CD4-positive, alpha-beta T cell treated with Interleukin-17A for 1 hour (primary cell): ENCODE measurements at places on chromosomes 1 and 21.
A peak's percentile ranks its signal among the peaks of the same experiment; 100 is the strongest.

- DNase-seq: no peak
Observed at GRCh38 chr1:243471754-243472745, 216.2 kb downstream of the SDCCAG8 start.

DNA sequence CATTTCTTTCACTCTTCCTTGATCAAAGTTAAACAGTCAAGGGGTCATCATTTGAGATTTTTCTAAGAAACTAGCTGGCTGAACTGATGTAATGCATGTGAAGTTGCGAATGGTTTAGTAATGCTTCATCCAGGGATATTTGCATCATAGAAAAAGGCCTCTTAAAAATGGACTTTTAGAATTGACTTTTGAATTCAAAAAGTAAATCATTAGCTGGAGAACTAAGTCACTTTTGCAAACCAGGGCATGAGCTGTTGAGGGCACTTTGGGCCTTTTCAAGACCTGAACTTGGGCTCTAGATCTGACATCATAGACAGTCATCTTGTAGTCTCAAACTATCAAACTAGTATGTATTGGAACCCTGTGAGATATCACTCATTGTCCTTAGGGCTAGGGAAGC is 85.0 kb downstream of the GRIK1 start:
- no peak for DNase-seq

DNA sequence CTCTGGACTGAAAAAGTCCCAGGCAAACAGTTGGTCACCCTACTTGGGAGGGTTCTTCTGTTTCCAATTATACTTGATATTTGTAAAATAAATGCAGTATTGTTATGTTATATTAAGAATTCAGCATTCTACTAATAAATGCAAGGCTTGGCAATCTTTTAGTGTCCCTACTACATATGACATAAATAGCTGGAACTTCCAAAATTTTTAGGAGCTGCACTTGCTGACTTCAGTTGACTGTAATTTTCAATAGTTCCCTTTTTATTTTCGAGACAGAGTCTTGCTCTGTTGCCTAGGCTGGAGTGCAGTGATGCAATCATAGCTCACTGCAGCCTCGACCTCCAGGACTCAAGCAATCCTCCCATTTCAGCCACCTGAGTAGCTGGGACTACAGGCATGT is 20.0 kb downstream of the FOXD3 start:
- DNase-seq: no peak

GRCh38 chr1:111887875-111888274 is 101.6 kb downstream of the KCND3 start:
- no peak for DNase-seq

- DNase-seq: no peak
Observed at GRCh38 chr1:167748906-167749305, 27.1 kb downstream of the MPZL1 start.

DNA sequence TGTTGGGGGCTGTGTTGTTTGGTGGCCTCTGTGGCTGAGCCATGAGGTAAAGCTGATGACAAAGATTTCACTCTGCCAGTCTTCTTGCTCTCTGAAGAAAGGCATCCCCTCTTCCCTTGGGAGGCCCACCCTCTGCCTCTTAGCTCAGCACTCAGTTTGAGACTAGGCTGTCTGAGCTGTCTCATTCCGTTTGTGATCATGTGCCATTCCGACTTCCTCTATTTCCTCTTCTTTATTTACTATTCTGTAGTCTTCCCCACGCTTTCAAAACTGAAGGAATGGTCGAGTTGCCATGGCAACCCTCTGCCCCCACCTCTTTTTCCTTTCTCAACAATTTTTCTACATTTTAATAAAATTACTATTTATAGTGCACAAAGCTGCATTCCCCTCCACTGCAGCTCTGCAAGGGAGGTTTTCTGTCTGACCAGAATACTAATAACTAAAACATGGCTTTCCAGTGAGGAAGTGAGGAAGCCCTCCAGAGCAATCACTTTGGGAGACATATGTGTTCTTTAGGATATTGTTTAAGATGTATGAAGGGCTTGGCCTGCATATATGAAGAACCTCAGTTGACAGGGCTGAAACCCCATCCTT is 30.8 kb downstream of the KCNA3 start:
- DNase-seq: no peak

DNA sequence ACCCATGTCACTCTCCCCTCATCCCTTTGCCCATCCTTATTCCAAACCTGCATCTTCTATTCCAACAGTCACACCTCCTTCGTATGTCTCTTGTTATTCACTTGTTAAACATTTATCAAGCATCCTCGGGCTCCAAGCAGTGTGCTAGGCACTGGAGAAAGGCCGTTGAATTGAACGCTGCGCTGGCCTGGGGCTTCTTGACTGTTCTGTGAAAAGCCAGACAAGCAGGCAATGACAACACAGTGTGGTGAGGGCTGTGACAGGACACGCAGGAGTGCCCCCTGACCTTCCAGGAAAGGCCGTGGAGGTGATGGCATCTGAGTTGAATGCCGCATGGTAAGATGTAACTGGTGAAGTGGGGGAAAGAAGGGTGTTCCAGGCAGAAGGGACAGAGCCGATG is 19.2 kb downstream of the ETV3 start:
- no peak for DNase-seq

GRCh38 chr1:8629241-8630091 is 188.0 kb downstream of the RERE start:
- no peak for DNase-seq

GRCh38 chr1:32388641-32389040 is 5.6 kb downstream of the BSDC1 start:
- no peak for DNase-seq

- DNase-seq: no peak
Observed at GRCh38 chr1:231523816-231524215, 4.7 kb upstream of the TSNAX start.

- peak; percentile 52 for DNase-seq
Observed at GRCh38 chr1:176073524-176074157, 133.4 kb downstream of the COP1 start.

DNA sequence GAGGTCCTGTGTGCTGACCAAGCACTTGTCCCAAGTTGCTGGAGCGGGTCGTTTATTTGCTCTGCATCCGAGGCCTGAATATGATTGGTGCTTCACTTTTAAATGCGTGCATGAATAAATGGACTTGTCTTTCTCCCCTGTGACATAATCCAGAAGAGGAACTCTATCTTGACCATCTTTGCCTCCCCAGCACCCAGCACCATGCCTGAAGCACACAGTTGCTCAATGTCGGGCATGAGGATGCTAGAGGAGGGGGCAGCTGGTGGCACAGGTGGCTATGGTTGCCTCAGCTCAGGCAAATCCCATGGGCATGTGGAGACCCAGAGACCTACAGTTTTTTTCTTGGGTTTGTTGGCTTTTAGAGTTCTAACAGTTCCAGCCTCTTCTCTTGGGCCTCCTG is 142.6 kb downstream of the KAZN start:
- DNase-seq: no peak

GRCh38 chr1:55288245-55288644 is 73.1 kb upstream of the USP24 start:
- DNase-seq: no peak

DNA sequence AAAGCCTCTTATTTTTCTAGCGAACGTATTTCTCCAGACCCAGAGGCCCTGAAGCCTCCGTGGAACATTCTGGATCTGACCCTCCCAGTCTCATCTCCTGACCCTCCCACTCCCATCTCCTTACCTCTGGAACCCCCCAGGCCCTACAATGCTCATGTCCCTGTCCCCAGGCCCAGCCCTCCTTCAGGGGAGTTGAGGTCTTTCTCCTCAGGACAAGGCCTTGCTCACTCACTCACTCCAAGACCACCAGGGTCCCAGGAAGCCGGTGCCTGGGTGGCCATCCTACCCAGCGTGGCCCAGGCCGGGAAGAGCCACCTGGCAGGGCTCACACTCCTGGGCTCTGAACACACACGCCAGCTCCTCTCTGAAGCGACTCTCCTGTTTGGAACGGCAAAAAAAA is 68.7 kb downstream of the ALPL start:
- DNase-seq: no peak

GRCh38 chr1:53588053-53588779 is 129.0 kb downstream of the DMRTB1 start:
- DNase-seq: no peak

GRCh38 chr1:66248746-66249145 is 285.2 kb upstream of the SGIP1 start:
- DNase-seq: no peak

GRCh38 chr21:45570826-45571601 is 28.8 kb upstream of the SLC19A1 start:
- no peak for DNase-seq

DNA sequence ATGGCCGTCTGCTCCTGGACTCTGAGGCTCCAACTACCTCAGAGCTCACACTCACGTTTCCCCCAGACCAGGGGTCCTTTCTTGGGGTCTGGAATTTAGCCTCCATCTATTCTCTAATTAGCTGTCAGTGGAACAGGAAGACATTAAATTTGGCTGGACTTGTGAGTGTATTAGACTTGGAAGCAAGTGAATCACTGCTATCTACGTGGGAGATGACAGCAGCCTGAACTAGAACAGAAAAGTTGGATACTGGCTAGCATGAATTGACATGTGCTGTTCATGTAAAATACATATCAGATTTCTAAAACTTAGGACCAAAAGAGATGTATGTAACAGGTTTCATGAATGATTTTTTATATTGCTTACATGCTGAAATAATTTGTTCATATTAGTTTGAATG is 28.0 kb downstream of the TAF5L start:
- no peak for DNase-seq

DNA sequence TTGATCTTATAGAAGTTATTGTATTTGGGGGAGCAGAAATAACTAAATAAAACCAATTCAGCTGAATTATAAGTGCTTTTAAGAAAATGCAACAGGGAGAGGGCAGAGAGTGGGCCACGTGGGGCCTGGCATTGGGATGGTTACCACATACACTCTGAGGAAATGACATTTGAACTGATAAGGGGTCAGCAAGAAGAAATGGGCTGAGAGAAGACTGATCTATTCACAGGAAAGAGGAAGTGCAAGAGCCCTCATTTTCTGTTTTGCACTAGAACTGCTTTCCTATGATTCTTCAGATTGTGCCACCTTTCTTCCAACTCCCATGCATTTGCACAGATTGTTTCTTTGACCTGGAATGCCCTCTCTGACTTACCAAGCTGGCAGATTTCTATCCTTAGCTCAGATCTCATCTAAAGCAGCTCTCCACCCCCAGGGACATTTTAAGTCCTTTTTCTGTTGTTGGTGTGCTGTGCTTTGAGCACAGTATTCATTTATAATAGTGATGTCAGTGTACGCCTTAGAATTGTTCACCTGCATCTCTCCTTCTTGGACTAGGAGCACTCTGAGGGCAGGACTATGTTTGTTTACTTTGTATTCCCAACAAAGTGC is 115.9 kb downstream of the FGGY start:
- DNase-seq: no peak

DNA sequence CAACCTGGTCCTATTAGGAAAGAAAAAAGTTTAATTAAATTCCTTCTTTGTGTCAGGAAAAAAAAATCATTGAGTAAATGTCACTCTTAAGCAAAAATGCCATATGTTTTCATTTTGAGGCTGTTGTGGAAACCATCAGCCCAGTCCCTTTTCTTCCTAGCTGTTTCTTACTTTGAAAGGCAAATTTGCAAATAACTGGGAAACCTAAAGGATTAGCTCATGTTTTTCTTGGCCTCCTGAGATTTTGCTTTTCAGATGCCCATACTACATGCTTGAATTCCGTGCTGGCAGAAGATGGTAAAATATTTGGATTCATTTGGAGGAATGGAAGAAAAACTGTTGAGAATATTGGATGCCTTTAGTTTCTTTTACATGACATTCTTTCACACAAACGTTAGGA is 182.1 kb upstream of the ADAMTS5 start:
- DNase-seq: no peak

DNA sequence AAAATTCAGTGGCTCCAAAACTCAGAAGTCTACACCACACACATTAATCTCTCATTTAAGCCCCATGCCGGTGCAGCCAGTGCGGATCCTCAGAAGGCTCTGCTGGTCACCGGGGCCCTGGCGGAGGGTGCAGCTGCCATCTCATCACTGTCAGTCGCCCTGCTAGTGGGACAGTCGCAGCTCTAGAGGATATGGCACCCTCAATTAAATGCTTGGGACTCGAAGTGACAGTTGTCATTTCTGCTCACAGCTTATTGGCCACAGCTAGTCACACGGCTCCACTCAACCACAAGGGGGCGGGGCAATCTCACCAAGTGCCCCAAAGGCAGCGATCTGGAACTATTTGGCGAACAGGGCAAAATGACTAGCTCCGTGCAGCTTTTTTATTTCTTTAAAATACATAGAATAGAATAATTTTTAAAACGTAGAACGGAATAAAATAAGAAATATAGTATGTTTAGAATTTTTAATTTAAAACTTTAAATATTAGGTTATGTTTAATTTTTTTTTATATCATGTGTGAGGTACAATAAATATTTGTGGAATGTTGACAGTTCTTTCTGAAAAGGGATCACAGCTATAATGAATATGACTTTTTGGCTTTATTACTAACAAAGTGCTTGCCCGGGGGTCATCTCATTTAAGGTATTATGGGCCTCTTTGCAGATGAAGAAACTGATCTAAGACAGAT is 8.0 kb upstream of the MAN1C1 start:
- peak; percentile 90 for DNase-seq
